Stimulated activated CD4-positive, alpha-beta T cell treated with anti-CD3 and anti-CD28 coated beads, Interleukin-4, amount 100 ng/mL, for 24 hours (primary cell): ENCODE measurements at places on chromosomes 7 and 10.

DNA sequence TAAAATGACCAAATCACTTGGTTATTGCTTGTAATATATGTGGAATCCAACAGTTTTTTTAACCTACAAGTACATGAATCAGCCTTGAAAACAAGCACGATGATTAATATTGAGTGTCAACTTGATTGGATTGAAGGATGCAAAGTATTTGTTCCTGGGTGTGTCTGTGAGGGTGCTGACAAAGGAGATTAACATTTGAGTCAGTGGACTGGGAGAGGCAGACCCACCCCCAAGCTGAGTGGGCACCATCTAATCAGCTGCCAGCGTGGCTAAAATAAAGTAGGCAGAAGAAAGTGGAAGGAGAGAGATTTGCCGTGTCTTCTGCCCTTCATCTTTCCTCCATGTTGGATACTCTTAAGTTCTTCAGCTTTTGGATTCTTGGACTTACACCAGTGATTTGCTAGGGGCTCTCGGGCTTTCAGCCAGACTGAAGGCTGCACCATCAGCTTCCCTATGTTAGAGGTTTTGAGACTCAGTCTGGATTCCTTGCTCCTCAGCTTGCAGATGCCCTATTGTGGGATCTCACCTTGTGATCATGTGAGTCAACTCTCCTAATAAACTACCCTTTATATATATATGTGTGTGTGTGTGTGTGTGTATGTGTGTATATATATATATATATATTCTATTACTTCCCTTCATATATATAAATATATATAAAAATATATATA is 118.4 kb upstream of the WDR11 start:
- no peak for DNase-seq

DNA sequence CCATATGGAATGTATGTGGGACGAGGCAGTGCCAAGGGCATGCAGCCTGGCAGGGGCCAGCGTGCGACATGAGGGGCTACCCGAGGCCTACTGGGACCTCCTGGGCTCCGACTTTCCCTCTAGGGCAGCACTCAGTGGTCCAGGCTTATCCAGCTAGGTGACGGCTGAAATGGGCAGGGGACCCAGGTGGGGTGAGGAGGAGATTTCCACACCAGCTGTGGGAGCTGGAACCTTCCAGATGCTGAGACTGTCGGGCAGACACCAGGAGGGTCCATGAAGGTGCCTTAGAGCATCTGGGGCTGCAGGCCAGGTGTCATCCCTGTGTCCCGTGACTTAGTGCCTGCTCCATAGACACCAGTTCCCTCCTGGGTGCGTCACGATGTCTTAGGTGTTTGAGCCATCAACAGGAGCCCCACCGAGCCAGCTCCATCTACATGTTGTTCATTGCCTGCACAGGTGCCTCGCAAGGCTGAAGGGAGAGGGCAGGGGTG is 13.4 kb downstream of the ZNF316 start:
- DNase-seq = no peak

- no peak for DNase-seq
Observed at GRCh38 chr7:75808106-75808505, 5.5 kb downstream of the CCL24 start.

DNA sequence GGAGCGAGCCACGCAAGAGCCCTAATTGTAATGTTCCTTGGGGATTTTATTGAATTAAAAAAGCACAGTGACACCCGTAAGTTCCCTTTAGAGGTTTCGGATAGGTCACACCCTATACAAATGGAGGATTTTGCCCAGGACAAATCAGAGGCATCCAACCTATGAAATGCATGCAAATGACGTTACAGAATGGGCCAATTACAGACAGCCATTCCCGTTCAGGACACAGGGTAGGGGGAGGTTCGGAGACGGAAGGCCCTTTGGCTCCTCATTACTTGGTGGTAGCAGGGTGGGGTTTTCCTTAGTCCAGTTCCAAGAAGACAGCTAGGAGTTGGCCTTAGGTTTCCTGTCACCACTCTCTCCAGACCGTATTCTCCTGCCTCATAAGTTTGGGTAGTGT is 754.1 kb downstream of the IPMK start:
- DNase-seq = no peak

DNA sequence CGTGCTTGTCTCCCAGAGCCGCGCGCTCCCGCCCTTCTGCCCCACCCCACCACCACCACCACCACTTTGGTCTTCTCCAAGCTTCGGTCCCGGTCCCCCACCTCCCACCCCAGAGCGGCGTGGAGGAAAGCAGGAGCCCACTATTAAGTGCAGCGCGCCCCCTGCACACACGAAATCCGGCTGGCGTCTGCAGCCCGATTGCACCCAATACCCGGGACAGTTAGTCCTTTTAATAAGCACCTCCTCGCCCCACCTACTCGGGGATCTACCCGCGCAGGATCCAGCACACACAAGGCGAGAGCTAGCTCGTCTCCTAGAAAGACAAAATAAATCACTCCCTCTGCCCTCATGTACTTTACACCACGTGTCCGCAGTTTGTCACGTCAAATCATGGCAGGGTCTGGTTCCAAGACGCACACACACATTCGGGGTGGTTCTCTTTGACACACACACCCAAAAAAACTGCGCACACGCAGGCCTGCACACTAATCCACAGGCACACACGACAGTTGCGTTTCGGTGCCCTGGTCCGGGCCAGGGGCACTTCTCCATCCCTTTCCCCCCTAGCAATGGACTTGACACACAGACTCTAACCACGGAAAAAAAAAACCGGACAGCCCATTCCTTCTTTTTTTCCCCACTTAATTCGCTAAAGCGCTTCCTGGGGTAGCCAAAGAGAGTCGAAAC is 1.6 kb downstream of the SFMBT2 start:
- peak; percentile 66 for DNase-seq

DNA sequence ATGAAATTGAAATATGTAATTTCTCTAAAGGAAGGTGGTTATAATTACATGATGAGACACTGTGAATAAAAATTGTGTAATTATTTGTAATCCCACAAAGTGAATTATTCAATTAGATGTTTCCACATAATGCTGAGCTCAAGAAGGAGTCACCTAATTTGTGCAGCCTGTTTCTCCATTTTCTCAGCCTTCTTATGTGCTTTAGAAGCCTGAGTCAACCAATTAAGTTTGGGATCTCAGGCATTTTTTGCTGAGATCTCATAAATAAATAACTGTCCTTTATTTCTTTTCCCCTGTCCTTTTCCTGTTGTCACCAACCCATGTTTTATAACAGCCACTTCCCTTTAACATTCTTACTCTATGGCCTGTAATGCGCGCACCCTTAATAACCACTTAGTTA is 506.5 kb upstream of the SEMA3D start:
- no peak for DNase-seq

GRCh38 chr7:7816084-7816483 is 97.7 kb upstream of the RPA3 start:
- no peak for DNase-seq

GRCh38 chr10:876438-876837 is 55.1 kb downstream of the LARP4B start:
- DNase-seq = no peak

DNA sequence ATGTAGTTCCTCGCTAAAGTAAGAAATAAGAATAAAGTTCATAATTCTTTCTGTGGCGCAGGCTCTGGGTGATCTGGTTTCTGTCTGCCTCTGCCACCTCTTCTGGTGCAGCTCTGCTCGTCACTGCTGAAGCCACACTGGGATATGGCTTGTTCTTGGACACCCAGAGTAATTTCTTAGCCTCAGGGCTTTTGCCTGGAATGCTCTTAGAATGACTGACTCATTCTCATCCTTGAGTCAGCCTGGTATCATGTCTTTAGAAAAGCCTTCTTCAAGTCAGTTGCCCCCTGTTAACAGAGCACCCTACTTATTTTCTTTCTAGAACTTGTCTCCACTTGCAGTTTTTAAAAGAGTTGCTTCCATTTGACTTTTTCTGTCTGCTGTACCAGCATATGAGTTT is 2.0 kb downstream of the ZSCAN25 start:
- DNase-seq = no peak

- no peak for DNase-seq
Observed at GRCh38 chr7:50594734-50595485, 29.7 kb upstream of the DDC start.

- DNase-seq = no peak
Observed at GRCh38 chr7:157208571-157209413, 70.1 kb downstream of the UBE3C start.

GRCh38 chr7:137592232-137592896 is 248.8 kb upstream of the PTN start:
- DNase-seq = no peak

GRCh38 chr10:19133992-19134391 is 85.4 kb downstream of the MALRD1 start:
- no peak for DNase-seq

- no peak for DNase-seq
Observed at GRCh38 chr10:15120523-15120922, 23.4 kb downstream of the RPP38 start.

- DNase-seq = no peak
Observed at GRCh38 chr7:17130281-17131059, 168.0 kb upstream of the AHR start.

GRCh38 chr10:11180228-11180627 is 162.6 kb downstream of the CELF2 start:
- peak; percentile 68 for DNase-seq

- no peak for DNase-seq
Observed at GRCh38 chr10:78260141-78260540, 226.5 kb downstream of the RPS24 start.

- no peak for DNase-seq
Observed at GRCh38 chr10:132955479-132955878, 13.1 kb upstream of the CFAP46 start.

DNA sequence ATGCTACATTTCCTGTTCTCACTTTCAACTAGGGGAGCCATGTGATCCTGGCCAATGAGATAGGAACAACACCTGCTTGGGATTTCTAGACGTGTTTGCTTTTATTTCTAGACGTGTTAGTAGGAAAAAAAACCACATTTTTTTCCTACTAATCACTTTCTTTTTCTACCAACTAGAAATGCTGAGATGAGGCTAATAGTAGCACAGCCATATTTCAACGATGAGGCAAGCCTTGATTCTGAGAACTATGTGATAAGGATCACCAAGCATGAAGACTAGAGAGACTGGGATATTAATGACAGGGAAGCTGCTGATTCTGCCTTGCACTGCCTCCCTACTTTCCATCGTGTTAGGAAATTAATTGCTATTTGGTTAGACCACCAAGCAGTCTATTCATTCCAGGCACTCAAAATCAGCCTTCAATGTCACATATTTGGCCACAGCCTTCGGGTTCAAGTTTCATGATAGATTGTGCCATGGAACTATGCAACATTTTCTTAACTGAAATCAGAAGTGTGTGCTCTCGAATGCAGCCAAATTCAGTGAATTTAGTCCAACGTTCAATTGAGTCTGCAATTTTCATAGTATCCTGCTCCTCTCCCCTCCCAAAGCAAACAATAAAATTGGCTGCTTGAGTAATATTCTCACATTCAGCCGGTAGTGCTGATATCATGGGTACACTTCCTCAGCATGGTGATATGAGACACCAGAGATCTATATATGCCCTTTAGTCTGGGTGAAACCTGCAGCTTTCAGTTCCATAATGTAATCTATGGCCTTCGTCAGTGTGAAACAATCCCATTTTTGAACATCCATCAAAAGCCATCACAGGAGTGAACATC is 98.1 kb downstream of the GPR37 start:
- no peak for DNase-seq

DNA sequence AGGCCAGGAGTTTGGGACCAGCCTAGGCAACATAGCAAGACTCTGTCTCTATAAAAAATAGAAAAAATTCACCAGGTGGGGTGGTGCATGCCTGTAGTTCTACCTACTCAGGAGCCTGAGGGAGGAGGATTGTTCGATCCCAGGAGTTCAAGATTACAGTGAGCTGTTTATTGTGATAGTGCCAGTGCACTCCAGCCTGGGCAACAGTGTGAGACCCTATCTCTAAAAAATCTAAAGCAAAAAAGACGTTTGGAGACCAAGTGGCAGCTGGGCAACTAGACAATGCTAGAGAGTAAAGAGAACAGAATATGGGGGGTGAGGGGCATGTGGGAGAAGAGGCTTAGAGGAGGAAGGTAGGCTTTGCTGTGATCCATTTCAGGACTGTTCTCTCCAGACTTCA is 1.4 kb downstream of the PDSS1 start:
- DNase-seq = no peak

GRCh38 chr10:85421421-85421820 is 945.2 kb downstream of the GRID1 start:
- no peak for DNase-seq

GRCh38 chr10:52965938-52966401 is 193.4 kb upstream of the MBL2 start:
- DNase-seq = no peak

DNA sequence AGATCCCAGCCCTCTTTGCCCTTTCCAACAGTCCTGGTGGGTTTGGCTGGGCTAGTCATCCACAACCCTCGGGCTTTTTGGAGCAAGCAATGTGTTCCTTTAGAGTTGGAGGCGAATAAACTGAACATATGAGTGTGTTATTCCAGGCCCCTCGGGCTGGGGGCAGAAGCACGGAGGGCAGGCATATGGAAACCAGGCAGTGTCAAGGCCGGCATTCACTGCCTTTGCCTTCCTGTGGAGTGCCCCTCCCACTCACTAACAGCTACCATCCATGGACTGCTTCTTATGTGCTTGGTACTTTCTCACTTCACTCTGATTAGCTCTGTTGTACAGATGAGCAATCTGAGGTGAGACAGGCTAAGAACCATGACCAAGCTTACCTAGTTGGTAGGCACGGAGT is 53.9 kb upstream of the EFCAB10 start:
- no peak for DNase-seq

DNA sequence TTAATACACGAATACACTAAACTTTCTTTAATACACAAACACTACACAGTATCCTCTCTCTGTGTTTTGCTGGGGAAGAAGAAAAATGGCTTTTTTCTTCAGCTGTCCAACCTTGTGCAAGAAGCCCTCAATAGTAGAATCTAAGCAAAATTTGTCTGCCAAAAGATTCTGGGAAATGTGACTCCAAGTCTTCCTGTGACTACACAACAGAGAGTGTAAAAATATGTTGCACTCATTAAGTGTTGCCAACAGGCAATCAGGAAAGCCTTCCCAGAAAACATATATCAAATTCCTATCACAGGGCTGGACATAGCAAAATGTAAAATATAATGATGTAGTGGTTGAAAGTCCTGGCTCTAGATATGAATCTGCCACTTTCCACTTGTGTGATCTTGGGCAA is 825.1 kb upstream of the ZWINT start:
- no peak for DNase-seq

- DNase-seq = no peak
Observed at GRCh38 chr7:12052211-12052610, 158.9 kb upstream of the TMEM106B start.

- no peak for DNase-seq
Observed at GRCh38 chr10:6115411-6115810, 26.6 kb downstream of the RBM17 start.

- no peak for DNase-seq
Observed at GRCh38 chr7:44403775-44404174, 78.4 kb upstream of the CAMK2B start.

DNA sequence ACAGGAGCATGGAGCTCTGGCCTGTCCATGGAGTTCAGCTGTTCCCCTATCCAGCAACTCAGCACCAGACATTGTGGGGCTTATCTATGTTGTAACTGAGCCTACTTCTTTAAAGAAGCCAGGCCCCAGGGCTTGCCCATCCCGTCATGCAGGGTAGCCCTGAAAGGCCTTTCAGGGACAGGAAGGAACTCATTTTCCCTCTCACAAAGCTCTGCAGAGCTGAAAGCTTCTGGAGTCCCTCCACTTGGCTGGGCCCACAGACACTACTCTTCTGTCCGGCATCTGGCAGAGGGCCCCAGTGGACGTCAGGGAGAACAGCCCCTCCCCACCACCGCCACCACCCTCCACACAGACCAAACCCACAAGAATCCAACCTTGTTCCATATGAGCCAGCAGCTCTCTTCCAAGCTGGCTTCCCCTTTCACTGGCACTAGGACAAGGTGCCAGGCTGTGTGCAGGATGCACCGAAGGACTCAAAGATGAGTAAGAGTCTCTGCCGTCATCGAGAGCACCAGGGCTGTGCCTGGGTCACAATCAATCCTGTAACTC is 33.1 kb downstream of the DENND2A start:
- no peak for DNase-seq
